Vagina (tissue), 2 donors: ENCODE measurements at places on chromosomes 13 and 19.

DNA sequence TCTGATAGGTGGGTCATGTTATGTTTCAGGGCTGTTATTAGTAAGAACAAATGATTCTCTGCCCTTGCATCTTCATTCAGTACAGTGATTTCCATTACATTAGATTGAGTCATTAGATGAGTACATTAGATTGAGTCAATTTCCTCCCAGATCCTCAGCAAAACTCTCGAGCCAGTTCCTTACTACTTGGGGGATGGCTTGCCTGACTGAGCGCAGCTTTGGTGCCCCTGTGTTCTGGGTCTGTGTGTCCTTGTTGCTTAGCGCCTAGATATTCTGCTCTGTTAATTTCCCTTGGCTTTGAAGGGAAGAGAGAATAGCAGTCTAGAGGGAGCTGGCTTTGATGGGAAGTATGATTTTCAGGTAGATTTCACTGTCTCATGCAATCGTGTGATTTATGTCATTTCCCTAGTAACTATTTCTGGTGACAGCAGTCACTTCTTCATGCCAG, 19.1 kb upstream of the SCEL start:
- no peak for DNase-seq

DNA sequence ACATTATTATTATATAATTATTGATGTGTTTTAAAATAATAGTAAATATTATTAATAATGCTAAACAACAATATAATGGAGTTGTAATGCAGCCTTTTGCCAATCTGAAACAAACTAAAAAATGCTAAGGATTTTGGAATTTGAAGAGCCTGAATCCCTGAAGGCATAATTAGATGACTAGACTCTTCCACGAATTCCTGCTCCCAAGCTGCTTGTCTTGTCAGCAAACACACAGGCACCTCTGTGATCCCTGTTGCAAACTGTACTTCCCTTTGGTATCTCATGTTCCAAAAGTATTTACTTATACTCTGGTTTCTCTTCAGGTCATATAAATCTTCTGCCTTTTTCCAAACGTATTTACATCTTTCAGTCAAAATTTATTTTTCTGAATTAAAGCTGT, 1862.4 kb downstream of the OLFM4 start:
- no peak for DNase-seq

DNA sequence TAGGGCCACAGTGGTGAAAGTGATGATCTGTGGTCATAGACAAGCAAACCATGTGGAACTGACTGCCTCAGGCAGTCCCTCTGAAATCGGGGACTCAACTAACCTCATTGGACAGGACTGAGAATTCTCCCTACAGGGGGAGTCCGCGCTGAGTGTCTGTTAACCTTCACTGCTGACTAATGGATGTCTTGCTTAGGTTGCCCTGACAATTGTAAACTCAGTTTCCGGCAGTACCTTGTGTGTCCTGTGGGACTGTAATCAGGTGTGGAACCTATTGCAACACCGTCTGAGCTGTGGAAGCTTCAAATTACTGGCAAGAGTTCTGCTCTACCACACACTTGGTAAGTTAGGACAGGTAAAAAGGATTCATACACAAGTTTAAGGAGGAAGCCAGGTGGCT, 21.8 kb downstream of the ZNF77 start:
- no peak for DNase-seq

DNA sequence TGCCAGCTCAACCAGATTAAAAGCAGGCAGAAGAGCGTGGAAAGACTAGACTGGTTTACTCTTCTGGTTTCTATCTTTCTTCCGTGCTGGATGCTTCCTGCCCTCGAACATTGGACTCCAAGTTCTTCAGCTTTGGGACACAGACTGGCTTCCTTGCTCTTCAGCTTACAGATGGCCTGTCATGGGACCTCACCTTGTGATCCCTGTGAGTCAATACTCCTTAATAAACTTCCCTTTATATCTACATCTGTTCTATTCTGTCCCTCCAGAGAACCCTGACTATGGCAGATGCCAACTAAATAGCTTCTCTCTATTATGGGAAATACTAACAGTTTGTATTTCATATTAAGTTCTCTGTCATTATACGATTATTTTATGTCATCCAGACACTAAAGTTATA, 609.1 kb downstream of the LMO7 start:
- no peak for DNase-seq

- no peak for DNase-seq
Measured at GRCh38 chr13:93388701-93389100, 162.1 kb downstream of the GPC6 start.

- DNase-seq = no peak
Measured at GRCh38 chr19:28444362-28444761, 768.6 kb downstream of the UQCRFS1 start.

GRCh38 chr13:103184413-103184812, 118.2 kb upstream of the SLC10A2 start:
- DNase-seq = no peak

- DNase-seq = no peak
Measured at GRCh38 chr19:16628984-16629691, 1.1 kb upstream of the MED26 start.

DNA sequence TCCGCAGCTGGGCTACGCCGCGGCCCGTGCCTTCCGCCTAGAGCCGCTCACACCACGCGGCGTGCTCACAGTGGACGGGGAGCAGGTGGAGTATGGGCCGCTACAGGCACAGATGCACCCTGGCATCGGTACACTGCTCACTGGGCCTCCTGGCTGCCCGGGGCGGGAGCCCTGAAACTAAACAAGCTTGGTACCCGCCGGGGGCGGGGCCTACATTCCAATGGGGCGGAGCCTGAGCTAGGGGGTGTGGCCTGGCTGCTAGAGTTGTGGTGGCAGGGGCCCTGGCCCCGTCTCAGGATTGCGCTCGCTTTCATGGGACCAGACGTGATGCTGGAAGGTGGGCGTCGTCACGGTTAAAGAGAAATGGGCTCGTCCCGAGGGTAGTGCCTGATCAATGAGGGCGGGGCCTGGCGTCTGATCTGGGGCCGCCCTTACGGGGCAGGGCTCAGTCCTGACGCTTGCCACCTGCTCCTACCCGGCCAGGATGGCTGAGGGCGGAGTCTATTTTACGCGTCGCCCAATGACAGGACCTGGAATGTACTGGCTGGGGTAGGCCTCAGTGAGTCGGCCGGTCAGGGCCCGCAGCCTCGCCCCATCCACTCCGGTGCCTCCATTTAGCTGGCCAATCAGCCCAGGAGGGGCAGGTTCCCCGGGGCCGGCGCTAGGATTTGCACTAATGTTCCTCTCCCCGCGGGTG, 7.4 kb downstream of the DBP start:
- DNase-seq = no peak

DNA sequence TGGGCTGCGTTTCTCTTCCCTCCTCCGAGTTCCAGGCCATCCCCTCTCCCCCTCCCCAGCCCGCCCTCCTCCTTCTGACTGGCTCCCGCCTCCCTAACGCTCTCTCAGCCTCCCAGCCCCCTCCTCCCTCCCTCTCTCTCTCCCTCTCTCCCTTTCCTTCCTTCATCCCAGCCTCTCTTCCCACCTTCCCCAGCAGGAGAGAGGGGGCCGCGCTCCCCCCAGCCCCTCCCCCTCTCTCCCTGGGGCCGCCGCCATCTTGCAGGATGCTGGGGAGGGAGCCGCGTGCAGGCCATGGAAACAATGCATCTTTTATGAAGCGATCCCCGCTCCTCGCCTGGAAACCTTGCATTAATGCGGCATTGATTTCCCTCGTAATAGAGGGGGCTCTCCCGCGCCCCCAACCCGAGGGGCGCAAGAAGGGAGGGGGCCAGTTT, 42.6 kb upstream of the ADGRL1 start:
- DNase-seq = no peak

GRCh38 chr19:43848821-43849220, 21.7 kb downstream of the ZNF283 start:
- no peak for DNase-seq
